NCI-H2029 (cell line): ENCODE measurements at places on chromosomes 2 and 18.

DNA sequence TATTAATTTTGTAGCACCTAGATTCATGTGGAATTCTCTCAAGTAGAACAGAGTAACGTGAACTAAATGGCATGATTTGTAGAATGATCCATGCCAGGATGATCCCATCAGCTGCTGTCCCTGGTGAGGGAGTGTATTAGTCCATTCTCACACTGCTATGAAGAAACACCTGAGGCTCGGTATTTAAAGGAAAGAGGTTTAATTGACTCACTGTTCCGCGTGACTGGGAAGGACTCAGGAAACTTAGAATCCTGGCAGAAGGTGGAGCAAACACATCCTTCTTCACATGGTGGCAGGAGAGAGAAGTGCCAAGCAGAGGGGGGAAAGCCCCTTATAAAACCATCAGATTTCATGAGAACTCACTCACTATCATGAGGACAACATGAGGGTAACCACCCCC lies 312.6 kb downstream of the PTPRM start:
- DNase-seq: no peak

DNA sequence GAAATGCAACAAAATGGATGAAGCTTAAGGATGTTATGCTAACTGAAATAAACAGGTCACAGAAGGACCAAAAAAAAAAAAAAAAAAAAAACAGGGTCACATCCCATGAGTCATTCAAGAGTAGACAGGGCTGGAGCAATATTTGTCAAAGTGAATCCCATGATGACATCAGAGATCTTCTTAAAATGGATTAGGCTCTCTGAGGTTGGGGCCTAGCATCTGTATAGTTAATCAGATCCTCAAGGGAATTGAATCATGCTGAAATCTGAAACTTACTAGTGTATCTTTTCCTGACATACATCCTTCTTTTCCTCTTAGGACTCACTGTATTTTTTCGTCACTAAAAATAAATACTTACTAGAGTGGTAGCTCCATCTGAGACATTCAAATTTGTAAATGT lies 380.6 kb upstream of the NXPH2 start:
- DNase-seq: no peak

DNA sequence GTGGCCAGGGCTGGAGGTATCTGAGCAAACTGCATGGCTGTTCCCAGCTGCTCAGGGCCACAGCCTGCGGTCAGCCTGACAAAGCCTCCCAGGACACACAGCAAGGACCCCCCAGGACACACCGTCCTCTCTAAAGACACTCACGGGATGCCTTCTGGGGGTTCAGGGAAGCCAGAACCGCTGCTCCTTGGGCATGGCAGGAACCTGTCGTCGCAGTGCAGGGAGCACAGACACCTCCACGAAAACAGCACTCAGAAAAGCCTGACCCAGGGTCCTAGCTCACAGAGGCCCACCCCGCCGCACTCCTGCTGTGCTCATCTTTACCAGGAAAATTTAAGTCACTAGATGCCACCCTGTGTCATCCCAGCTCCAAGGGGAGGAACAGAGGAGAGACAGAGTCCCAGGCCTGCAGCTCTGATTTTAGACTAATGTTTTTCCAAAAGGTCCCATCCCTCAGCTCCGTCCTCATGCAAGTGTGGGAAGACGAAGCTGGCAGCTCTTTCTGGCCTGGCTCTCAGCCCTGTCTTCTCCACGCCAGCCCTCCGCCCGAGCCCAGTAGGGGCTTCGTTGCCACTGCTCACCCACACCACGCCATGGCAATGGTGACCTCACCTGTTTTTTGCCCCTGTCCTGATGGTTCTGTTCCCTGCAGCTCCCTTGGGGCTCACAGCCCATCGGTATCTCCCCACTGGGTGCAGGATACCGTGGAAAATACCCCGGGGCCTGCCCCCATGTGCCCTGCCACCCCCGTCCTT lies 23.9 kb upstream of the SLC66A3 start:
- no peak for DNase-seq

GRCh38 chr2:119659601-119660342 lies 19.2 kb upstream of the TMEM177 start:
- DNase-seq: peak; percentile 19

DNA sequence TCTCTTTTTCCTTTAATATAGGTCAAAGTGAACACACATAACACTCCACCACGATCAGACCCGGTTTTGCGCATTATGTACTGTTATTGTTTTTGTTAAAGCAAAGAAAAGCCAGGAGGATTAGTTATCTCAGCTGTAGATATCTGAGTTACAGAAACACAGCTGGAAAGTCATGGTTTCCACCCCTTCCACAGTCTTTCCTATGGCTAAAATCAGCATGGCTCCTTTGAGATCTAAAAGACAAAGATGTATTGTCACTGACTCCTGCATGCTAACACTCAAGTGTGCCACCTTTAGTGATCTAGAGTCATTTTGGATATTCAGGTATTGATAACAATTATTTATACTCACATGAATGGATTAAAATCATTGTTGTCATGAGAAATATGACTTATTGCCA lies 260.0 kb downstream of the FIGN start:
- no peak for DNase-seq

DNA sequence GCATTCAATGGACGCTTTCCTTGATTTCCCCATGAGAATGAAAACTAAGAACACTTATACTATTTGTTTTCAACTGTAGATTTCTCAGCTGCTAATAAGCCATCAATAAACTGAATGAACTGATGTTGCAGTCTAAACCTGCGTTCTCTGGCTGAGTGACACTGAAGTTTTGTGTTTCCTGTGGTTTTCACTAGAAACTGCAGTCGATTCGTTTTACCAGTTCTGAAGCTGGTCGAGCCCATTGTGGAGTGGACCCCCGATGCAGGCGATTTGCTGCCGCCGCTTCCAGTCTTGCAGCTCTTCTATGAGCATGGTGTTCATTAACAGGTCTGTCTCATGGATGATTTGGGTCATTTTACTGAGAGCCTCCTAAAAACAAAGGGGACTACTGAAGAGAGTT lies 50.6 kb upstream of the STAT1 start:
- DNase-seq: no peak
